ENCODE measurements at places on chromosomes 16 and 17.

GRCh38 chr16:53433930-53434376 is 318 bp upstream of the RBL2 start:
- DNase-seq: no peak

GRCh38 chr17:17206124-17206912 is at the start of gene PLD6:
PLD6 (minus strand) TSS chr17:17206333; CDS start chr17:17206286, 47 bp downstream.
- peak; percentile 98 for DNase-seq

- DNase-seq: no peak
Observed at GRCh38 chr16:31061813-31062440, 12.1 kb downstream of the ZNF668 start.

GRCh38 chr17:17758941-17759563 is 77.7 kb downstream of the SREBF1 start:
- DNase-seq: no peak

DNA sequence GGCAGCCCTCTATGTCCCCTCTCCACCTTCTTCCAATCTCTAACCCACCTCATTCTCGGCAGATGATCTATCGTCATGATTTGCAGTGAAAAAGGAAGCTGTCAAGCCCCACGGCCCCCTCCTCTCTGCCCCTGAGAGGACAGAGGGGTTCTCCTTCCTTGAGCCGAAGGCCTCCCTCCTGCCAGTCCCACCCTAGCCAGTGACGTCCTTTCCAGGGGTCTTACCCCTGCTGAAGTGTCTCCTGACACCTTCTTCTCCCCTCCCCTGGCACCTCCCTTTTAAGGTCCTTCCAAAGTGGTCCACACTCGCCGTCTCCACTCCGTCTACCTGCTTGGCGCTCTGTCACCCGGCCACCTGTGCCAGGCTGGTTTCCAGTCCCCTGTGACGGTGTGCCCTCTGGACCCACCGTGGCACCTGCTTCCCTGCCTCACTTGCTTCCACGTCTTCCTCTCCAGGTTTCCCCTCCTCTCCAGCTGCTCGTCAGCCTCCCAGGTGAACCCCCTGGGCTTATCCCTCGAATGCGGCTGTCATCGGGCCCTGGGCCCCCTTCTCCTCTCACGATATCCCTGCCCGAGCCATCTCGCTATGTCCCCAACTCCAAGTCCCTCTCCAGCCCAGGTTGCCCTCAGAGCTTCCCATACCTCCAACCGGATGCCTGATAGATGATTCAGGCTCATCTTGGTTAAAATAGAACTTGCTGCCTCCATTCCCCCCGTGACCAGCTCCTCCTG is 5.7 kb downstream of the CCDC102A start:
- no peak for DNase-seq

DNA sequence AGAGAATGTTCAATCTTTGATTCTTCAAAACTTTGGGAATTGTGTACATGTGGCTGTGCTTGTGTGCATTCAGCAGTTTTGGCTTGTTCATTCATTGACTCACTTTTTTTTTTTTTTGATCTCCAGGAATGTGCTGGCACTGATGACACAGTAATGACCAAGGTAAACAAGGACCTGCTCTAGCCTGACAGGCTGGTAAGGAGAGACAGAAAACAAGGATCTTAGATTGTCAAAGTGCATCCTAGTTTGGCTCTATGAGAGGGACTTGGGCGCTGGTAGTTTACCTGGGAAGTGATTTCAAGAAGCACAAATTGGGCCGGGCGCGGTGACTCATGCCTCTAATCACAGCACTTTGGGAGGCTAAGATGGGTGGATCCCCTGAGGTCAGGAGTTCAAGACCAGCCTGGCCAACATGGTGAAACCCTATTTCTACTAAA is 233.1 kb upstream of the WSCD1 start:
- no peak for DNase-seq

DNA sequence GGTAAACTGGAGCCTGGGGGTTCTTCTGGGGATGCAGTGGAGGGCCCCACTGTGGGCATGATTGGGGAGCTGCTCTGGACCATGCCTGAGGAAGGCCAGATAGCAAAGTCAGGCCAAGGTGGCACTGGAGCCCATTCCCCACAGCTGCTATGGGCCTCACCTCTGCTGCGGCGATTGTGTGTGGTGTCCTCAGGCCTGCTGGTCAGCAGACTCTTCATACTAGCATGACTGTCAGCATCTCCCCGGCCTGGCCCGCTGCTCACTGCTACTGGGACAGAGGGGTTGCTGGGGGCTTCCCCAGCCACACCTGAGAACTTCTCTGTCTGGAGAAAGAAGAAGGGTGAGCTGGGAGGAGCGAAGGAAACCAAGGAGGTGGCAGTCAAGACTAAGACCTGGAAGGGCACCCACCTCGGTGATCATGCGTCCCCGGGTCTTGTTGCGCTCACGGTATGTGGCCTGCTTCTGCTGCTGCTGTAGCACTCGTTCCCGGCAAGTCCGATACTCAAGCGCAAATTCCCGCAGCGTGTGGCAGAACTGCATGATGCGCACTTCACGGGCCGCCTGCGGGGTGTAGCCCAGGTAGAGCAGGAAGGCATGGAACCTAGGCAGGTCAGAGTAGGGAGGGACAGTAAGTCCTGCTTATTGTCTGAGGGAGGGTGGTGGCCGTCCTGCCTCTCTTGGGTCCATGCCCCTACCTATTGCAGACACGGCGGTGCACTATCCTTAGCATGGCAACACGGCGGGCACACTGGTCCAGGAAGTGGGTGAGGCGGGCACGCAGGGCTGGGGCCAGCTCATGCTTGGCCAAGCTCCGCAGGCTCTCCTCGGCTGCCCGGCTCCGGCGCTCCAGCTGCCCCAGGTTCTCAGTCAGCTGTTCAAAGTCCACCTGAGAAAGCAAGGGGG is 3.2 kb downstream of the TMEM208 start:
- DNase-seq: no peak

- DNase-seq: no peak
Observed at GRCh38 chr17:68052810-68053209, 17.3 kb downstream of the KPNA2 start.

DNA sequence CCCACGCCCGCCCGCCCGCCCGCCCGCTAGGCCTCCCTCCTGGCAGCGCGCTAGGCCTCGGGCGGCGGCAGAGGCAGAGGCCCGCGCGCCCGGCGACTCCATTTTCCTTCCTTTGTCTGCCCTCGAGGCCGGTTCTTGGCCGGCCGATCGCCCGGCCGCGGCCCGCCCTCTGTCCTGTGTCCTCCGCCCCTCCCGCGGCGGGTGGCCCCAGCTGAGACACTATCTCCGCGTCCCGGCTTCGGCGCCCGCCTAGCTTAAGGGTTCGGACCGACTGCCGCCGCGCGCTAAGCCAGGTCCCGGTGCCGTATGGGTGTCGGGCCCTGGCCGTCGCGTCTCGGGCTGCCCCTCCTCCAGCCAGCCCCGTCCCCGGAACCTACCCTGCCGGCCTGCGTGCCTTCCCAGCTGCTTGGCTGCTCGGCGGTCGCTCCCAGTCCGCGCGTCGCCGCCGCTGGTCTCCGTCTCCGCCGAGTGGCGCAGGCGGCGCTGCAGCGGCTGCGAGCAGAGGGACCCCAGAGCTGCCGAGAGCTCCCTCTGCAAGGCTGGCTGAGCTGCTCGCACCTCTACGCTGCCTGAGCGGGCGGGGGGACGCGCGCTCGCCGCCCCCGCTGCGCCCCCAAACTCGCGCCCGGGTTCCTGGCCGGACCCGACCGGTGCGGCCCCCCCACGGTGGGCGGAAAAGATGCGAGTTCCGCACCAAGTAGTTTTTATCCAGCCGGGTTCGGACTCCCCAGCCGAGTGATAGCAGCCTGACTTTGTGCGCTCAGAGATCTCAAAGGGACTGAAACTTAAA is 787 bp downstream of the CTCF start:
- peak; percentile 68 for DNase-seq

- DNase-seq: no peak
Observed at GRCh38 chr16:1772362-1772907, at the start of gene EME2. EME2 (plus strand) TSS chr16:1772810; CDS start chr16:1773228, 418 bp downstream.

DNA sequence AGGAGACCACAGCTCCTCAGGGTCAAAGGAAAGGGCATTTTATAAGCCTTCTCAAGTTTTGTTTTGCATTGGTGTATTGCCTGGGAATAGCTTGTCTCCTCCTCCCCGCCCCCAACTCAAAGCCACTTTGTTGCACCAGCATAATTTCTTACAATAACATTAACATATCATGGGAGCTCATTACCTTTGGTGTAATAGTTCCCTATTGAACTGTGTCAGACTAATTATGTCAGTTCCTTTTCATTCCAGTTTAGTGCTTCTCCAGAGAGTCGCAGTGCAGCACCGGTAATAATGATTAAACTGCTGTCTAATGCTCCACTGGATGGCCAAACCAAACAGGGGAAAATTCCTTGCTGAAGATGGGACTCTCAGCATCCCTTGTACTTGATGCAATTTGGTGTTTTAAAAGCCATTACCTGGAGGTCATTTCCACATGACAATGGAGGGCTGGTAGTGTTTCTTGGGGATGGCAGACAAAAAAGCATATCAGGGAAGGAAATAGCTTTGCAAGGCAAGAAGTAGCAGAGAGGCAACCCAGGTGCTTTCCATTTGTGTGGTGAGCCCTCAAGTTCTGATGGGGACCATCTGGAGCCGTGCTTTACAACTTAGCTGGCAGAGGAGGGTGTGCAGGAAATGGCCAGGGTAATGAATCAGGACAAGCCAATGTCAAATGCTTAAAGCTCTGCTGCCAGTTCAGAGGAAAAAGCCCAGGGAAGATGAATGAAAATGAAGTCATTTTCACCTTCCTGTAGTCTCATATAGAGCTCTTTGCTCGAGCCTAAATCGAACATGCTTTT is 91.5 kb upstream of the NLRP1 start:
- no peak for DNase-seq

DNA sequence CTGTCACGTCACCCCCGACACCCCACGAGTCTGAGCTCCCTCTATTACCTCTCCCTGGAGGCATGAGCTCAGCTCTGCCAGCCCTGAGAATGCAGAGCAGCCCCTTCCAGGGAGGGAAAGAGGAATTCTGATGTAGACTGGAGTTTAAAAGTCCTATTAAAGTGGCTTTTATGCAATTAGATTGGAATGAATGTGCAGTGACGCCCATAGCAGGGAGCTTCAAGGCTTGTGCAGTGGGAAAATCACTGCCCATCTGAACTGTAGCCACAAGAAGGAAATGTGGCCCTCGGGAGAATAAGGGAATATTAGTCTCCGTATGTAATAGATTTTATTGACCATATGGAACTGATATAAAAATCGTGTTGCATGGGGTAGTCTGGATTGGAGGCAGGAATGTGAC is 66.9 kb downstream of the ZNF423 start:
- DNase-seq: no peak

DNA sequence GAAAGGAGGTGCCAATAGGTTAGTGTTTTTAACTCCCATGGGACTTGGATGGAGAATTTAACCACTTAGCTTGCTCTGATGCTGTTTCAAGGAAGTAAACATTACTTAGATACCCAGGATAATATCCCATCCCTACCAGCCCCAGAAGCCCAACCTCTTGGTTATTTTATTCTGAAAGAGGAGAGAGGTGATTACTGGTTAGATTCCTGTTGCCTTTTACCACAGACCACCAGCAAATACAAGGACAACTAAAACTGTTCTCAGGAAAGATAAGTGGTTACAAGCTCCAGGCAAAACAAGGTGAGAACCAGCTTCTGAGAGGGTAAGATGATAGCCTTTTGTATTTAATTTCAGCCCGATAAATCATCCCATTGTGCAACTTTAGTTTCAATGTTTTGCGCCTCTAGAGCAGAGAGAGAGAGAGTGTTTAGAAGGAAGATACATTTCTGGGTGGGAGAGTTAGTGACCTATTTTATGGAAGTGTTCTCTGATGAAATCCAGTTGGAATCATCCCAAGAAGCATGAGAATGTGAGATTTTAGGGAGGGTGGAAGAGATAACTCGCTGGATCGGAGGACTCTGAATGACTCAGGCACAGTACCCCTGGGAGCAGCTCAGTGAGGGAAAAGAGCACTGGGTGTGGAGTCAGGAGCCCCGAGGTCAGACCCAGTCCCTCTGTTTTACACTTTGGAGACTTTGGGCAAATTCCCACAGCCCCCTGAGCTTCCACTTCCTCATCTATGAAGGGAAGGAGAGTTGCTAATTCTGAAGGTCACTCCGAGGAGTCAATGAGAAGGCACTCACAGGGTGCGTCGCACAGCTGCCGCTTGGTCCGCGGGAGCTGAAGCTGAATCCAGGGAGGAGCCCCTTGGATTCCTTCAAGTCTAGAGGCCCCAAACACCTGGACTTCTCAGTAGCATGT is 12.1 kb downstream of the GLP2R start:
- DNase-seq: no peak

- DNase-seq: no peak
Observed at GRCh38 chr17:38457577-38458371, 29.5 kb downstream of the ARHGAP23 start.

GRCh38 chr16:65271996-65272395 is 150.1 kb upstream of the CDH11 start:
- DNase-seq: no peak

DNA sequence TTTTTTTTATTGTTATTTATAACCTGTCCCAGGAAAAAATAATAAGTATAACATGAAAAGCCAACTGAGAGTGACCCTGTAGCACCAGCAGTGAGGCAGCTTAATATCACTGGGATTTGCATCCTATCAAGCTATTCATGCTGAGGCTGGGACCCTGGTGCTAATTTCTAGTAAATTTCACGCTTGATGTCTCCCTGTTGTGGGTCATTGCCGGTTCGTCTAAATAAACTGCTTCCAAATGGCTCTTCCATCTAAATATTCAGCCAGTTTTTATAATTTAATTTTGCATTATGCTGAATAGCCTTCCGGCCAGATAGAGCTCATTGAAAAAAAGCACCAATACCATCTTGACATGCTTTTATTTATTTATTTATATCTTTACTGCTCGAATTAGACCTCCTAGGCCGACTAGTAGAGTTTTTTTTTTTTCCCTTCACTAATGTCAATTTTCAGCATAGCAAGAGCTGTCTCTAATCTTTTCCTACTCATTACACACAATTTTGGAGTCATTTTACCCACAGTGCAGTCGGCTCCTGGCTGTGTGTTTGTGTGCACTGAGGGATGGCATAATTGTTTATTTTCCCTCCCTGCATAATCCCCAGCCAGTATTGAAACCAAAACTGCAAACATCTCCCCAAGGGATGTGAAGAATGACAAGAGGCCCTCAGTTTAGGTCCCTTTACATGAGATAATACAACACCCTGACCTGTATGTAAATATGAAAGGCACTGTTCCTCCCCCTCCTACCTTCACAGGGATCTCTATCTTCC is 168.8 kb downstream of the AATF start:
- no peak for DNase-seq

GRCh38 chr16:11639925-11640899 is 28.0 kb upstream of the SNN start:
- peak; percentile 49 for DNase-seq

- DNase-seq: no peak
Observed at GRCh38 chr17:76404256-76404655, 19.8 kb downstream of the SPHK1 start.

GRCh38 chr16:6910301-6910700 is 422.3 kb upstream of the RBFOX1 start:
- no peak for DNase-seq

All from KBM-7 (cell line).